Right renal pelvis (tissue), 4 donors: ENCODE measurements at places on chromosomes 5 and 9. TPM values are rescaled to one million over a fixed set of nuclear protein-coding genes. Genes with fewer than 3 reads are reported as not detected.

GRCh38 chr9:27202056-27202455 lies 93.0 kb downstream of the TEK start:
- no peak for DNase-seq

GRCh38 chr5:176873541-176874172 lies 25.5 kb downstream of the HK3 start:
- no peak for DNase-seq

Gene IL4
- polyA plus RNA-seq, result not detected

Gene APBB3
- polyA plus RNA-seq, result 36.5 TPM

- DNase-seq, result no peak
These were observed 477.5 kb upstream of the EDIL3 start for GRCh38 chr5:84862132-84862531.

Gene PRKACG
- polyA plus RNA-seq, result not detected

- no peak for DNase-seq
These were observed 294.0 kb downstream of the YTHDC2 start for GRCh38 chr5:113807427-113807991.

DNA sequence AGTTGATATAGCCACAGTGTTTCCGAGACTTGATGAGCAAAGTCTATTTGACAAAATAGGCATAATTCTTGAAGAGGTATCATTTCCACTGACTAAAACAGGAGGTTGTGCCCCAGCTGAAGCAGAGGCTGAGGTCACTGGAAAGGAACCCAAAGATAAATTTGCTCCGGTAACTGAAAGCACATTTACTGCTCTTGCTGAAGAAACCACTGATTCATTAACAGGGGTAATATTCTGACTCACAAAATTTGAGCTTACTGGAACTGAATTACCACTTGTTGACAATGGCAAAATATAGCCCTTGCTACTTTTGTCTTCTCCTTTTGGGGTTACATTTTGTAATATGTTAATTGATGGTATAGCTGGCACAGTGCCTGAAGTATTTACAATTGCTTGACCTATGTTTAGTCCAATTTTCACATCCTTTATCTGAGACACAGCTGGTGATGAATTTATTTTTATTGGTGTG lies 30.2 kb downstream of the MLANA start:
- DNase-seq, result no peak

- no peak for DNase-seq
These were observed 67.6 kb upstream of the TBCA start for GRCh38 chr5:77843570-77844372.

Gene NR5A1
- polyA plus RNA-seq, result not detected

- DNase-seq, result no peak
These were observed 33.4 kb upstream of the POMT1 start for GRCh38 chr9:131469356-131469755.

- no peak for DNase-seq
These were observed 120.3 kb upstream of the FTMT start for GRCh38 chr5:121731377-121731776.

DNA sequence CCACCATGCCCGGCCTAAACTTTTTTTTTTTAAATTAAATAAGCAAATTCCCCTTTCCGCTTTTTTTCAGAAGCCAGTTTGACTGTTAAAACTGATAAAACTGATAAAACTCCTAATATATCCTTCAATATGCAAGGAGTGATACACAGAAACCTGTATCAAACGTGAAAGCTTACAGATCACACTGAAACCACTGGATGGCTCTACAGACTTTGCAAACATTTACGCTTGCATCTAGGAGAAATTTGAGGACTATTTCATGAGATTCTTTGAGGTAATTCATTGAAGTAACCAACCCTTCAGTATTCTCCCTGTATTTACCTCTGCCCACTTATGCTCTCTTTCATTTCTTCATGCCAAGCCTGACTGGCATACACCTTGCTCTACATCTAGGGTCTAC lies 40.6 kb upstream of the CHD1 start:
- DNase-seq, result no peak

DNA sequence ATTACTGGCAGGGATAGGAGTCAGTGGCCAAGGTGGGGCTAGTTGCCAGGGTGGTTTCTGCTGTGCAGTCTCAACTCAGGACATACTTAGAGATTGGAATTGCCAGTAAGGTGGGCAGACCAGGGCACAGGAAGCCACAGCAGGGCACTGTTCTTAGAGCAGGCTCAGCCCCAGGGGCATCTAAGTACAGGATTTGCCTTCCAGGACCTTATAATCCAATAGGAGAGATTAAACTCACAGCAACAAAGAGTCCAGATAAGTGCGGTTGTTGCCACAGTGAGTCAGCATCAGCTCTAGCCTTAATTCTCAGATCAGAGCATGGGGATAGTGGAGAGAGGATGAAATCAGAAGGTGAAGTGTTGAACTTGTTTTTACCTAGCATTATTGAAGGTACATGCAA lies 265.8 kb upstream of the TRPC7 start:
- DNase-seq, result no peak

Gene WNT8A
- polyA plus RNA-seq, result 0.12 TPM

Gene SLC46A2
- polyA plus RNA-seq, result 0.20 TPM

GRCh38 chr5:90940227-90940995 lies 381.8 kb downstream of the ADGRV1 start:
- peak; percentile 52 for DNase-seq

Gene BNC2
- 8.1 TPM for polyA plus RNA-seq

Gene SAP30L
- 51.5 TPM for polyA plus RNA-seq

GRCh38 chr5:73962801-73963425 lies 336.9 kb downstream of the ARHGEF28 start:
- no peak for DNase-seq

DNA sequence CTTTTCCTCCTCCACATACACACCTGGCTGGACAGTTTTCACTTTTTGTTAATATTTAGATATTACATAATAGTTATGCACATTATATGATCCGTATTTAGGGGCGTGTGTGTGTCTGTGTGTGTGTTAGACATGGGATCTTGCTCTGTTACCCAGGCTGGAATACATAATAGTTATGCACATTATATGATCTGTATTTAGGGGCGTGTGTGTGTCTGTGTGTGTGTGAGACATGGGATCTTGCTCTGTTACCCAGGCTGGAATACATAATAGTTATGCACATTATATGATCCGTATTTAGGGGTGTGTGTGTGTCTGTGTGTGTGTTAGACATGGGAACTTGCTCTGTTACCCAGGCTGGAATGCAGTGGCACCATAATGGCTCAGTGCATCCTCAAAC lies 199.0 kb upstream of the OTULINL start:
- DNase-seq, result no peak

DNA sequence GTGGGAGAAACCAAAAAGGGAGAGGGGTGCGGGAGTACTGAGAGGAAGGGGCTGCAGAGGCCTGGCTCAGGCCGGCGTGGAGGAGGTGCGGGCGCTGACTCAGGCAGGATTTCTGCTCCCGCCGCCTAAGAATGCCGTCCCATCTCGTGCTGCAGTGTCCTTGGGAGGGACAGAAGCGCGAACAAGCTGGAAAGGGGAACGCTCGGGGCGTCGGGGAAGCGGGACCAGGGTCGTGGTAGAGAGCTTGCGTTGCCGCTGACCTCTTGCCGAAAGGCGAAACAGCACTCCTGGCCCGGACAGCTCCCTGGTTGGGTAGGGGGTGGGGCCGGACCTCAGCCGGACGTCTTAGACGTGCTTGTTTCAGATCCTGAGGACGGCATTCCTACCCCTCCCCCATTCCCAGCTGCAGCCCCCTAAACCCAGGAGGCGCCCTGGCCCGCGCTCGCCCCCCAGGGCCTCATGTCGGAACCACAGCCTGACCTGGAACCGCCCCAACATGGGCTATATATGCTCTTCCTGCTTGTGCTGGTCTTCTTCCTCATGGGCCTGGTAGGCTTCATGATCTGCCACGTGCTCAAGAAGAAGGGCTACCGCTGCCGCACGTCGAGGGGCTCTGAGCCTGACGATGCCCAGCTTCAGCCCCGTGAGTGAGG lies 1.1 kb downstream of the RELL2 start:
- DNase-seq, result no peak

DNA sequence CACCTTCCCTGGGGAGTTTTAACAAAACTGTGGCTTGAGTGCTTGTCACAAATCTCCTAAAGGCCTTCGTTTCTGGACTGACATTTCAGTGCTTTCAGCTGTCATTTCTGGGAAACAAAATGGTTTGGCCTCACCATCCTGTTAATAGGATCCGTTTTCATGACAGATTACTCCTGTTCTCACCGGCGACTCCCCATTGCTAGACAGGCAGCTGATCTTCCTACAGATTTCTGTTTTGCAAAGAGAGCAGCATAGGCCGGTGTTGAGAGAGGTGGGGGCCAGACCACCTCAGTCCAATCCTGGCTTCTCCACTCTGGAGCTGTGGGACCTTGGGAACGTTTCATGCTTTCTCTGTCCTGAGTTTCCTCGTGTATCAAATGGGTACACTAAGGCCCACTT lies 75.5 kb upstream of the OTULINL start:
- no peak for DNase-seq

Gene CAMK2A
- 5.1 TPM for polyA plus RNA-seq

Gene ANKRD31
- polyA plus RNA-seq, result 0.51 TPM

GRCh38 chr5:76790632-76791290 lies 28.1 kb upstream of the F2RL1 start:
- no peak for DNase-seq

Gene CLIC3
- polyA plus RNA-seq, result 0.30 TPM

Gene CXCL14
- 45.3 TPM for polyA plus RNA-seq

GRCh38 chr5:60887746-60888145 lies 43.7 kb upstream of the ELOVL7 start:
- no peak for DNase-seq

Gene INSL4
- not detected for polyA plus RNA-seq

- no peak for DNase-seq
These were observed 216.9 kb downstream of the ROR2 start for GRCh38 chr9:91733006-91733624.

Gene STPG3
- polyA plus RNA-seq, result 2.3 TPM

DNA sequence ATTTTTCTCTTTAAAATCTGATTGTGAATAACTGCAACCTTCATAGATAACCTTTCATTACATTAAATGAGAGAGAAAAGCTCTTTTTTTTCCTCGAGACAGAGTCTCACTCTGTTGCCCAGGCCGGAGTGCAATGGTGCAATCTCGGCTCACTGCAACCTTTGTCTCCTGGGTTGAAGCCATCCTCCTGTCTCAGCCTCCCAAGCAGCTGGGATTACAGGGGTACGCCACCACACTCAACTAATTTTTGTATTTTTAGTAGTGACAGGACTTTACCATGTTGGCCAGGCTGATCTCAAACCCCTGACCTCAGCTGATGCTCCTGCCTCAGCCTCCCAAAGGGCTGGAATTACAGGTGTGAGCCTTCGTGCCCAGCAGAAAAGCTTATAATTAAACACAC lies 69.9 kb upstream of the ERBIN start:
- no peak for DNase-seq

Gene ZNF462
- 20.7 TPM for polyA plus RNA-seq

DNA sequence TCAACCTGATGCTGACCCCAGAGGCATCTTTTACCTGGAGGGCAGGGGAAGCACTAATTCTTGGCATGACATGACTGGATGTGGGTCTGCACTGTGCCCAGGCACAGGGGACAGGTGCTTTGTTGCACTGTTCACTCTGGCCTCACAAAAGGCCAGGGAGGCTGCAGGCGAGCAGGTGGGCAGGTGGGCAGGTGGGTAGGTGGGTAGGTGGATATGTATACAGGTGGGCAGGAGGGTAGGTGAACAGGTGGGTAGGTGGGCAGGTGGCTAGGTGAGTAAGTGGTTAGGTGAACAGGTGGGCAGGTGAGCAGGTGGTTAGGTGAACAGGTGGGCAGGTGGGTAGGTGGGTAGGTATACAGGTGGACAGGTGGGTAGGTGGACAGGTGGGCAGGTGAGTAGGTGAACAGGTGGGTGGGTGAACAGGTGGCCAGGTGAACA lies 1.5 kb downstream of the PAEP start:
- DNase-seq, result no peak

- no peak for DNase-seq
These were observed 310.5 kb downstream of the CETN3 start for GRCh38 chr5:90099099-90099498.

DNA sequence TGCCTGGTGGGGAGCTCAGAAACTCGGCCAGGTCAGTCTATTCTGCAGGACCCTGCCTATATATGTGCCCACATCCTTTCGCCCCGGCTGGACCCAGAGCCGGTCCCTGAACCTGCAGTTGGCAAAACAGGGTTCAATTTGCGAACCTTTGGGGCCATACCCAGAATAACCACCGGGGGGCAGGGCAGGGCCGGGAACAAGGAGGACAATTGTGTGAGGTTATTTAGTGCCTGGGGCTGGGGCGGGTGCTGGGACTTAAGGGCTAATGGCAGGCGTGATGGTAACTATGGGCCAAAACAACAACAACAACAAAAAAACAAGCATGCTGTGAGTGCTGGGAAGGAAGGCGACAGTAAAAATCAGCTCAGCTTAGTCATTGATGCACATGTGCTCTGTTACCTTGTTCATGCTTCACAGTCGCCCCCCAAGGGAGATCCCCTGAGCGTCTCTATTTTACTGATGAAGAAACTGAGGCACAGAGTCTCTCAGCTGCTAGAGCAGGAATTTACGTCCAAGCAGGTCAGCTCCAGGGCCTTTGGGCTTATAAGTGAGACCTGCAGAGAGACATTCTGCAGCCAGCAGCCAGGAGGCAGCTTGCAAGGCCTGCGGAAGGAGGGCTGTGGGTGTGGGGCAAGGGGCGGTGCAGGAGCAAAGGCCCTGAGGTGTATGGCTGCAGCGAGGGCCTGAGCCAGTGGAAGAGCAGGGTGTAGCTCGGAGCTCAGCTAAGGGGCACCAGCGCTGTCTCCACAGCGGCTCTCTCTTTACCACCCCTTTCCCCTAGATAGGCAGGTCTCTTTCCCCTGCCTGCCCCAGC lies 106.0 kb downstream of the PHF2 start:
- peak; percentile 30 for DNase-seq

Gene CCL27
- polyA plus RNA-seq, result 0.28 TPM

Gene ZNF883
- polyA plus RNA-seq, result 9.9 TPM

DNA sequence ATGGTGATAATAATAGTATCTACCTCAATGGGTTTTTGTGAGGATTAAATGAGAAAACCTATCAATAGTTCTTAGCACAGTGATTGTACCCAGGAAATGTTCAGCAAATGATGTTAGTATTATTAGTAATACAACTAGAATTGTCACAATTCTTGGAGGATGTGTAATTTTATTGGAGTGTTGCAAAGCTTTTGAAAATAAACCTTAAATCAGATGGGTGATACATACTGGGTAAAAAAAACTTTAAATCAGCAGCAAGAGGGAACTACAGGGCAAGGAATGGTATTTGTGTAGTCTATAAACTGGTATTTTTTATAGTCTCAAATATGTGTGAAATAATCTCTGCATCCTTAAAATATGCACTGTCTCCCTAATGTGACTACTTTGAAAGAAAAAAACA lies 371.6 kb downstream of the PIK3R1 start:
- DNase-seq, result no peak
